Stimulated activated CD8-positive, alpha-beta memory T cell treated with anti-CD3 and anti-CD28 coated beads, Interleukin-4, amount 100 ng/mL, for 48 hours (primary cell): ENCODE measurements at places on chromosomes 7 and 10.

DNA sequence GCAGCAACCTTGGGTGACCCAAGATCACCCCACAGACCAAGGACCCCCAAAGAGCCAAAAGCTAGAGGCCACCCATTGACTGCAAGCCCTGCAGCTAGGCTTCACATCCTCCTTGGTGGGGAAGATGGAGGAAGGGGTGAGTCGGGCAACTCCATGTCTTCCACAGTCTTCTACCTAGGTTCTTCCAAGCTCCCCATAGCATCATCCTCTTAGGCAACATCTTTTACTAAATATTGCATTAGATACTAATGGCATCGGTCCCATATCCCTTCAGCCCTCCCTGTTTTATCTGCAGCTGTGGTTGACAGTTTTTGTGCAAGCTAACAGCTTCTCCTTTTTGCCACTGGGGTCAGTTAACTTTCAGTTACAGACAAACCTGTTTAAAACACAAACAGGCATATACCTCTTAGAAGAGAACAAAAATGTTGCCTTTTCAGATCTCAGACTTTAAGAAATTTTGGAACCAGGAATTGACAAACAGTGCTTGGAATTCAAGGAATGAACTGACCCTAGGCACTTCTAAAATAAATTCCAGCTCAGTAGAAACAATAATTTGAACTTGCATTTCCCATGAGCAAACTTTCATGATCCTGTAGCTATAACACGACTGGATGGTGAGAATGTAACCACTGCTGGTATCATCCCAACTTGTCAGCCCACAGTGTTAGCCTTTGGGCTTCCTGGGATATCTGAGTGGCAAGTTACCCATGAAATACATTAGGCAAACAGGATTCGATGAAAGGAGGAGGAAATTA lies 33.9 kb upstream of the MSMB start:
- DNase-seq: no peak

- DNase-seq: no peak
These were observed 356.2 kb upstream of the LRGUK start for GRCh38 chr7:133770863-133771492.

DNA sequence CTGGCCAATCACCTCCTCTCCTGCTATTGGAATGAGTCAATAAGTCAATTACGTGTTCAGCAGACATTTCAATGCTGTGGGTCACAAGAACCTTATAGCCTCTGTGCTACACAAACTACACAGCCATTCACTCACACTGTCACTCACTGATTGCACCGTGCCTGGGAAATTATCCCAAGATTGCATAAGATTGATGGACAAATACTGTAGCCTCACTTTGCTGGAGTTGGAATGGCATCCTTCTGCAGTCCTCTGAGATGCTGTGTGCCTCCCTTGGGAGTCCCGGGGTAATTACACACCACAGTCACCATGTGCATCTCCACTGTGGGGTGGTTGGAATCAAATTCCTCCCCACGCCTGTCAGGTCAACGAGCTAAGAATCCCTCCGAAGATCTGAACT lies 358.7 kb upstream of the MGMT start:
- DNase-seq: no peak

DNA sequence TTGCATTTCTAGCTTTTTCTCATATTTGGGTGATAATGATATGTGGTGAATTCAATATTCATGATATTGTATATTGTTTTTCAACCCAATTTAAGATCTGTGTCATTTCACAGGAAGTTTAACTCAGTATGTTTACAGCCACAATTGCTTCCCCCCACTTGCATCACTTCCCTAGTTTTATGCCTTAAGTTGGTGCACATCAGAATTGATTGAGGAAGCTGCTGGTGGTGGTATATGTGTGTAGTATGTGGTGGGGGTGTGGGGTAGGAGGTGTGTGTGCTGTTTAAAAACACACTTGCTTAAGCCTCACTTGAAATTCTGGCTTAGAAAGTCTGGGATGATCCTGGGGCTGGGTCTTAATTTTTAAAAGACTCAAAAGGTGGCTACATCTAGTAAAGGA lies 245.1 kb upstream of the AOAH start:
- no peak for DNase-seq

GRCh38 chr7:140009735-140010134 lies 53.0 kb downstream of the PARP12 start:
- DNase-seq: no peak

DNA sequence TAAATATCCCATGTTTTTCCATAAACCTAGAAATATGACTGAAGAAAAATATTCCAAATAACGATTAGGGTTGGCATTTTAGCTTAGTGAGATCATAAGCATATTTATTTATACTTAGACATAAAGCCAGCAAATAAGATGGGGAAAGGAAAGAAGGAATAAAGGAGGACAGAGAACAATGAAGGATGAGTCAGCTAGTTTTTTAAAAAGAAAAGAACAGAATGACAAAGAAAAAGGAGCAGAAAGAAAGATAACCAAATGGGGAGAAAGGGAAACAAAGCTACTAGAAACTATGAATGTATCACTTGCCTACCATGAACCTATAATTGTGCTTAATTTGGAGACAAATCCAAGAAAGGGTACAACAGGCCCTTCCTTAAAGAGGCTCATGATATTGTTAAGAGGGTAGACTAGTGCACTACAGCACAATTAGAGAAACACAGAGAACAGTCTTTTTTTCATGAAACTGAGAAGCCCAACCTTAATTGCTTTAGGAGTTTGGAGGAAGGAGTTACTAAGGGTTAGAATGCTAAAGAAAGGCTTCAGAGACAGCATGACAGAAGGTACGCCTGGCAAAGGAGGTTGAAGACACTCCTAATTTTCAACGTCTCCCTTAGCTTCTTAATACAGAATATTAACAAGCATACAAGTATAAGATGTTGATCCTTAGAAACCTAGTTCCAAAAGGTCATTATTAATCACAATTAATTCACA lies 23.9 kb downstream of the HERPUD2 start:
- DNase-seq: no peak

GRCh38 chr7:35508623-35509400 lies 186.1 kb downstream of the HERPUD2 start:
- DNase-seq: no peak

- no peak for DNase-seq
These were observed 38.5 kb upstream of the PSMG3 start for GRCh38 chr7:1608318-1608717.

DNA sequence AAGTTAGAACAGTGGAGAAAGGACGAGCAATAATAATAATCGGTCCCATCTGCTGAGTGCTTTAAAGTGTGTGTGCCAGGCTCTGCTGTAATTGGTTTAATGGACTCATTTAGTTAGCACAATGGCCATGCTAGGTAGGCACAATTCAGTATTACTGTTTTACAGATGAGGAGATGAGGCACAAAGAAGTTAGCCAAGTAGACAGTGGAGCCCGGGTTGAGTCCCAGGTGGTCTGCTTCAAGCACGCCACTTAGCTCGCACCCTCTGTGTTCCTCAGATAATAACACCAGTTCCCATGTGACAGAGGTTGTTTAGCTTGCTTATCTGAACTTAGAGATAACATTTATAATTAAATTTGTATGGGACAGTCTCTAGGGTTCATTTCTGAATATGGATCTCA lies 101.6 kb upstream of the GJD4 start:
- no peak for DNase-seq

DNA sequence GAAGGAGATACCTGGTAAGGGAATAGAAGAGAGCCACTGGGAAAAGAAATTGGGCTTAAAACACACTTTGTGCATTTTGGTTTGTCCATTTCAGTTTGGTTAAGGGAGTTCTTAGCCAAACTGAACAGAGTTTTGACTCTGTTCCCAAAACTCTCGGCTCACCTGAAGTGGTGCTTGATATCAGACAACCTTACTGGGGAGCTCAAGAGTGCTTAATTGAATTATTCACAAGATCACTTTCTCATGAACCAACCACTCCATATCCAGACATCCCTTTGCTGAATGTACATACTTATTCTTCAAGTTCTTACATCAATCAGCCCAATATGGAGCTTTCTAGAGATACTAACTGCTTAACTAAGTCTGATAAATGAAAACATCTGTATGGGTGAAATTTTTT lies 413.1 kb downstream of the GRM8 start:
- DNase-seq: no peak

DNA sequence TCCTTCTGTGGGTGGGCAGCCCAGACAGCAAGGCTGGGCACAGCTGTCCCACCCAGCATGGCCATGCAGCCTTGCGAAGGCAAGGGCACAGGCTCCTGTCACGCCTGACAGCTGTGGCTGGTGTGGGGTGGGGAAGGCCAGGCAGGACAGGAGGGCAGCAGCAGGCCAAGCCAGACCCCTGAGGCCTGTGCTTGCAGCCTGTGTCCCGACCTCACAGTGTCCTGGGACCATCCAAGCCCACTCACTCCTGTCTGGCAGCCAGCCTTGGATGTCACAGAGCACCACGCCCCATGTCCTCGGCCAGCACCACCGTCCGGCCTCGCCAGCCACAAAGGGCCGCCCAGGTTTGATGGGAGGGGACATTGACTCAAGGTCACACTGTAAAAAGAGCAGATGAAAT lies 85.5 kb upstream of the LRRC4 start:
- no peak for DNase-seq

DNA sequence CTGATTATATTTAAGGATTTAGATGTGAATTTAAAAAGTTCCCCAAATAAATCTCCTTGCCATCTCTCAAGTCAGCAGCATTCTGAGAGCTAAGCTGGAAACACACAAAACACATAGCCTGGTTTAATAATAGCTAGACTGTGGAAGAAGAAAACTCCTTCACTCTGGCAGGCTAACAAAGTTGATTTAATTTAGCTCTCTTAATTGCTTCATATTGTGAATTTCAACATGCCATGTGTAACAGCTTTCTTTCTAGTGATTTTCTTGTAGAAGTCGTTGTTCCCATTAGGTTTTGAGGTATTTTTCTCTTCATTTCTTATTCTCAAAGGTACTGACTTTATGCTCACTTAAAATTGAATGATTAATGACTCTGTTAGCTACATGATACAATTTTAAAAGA lies 216.8 kb upstream of the AKR1E2 start:
- DNase-seq: no peak

- DNase-seq: peak; percentile 22
These were observed 34.6 kb downstream of the ANXA8 start for GRCh38 chr10:47449102-47449978.

GRCh38 chr10:102452672-102453340 lies 1.5 kb upstream of the C10orf95 start:
- peak; percentile 83 for DNase-seq

GRCh38 chr7:95595746-95596197 lies 544 bp downstream of the PDK4 start:
- no peak for DNase-seq

GRCh38 chr10:29273478-29273877 lies 15.4 kb upstream of the LYZL1 start:
- DNase-seq: no peak

DNA sequence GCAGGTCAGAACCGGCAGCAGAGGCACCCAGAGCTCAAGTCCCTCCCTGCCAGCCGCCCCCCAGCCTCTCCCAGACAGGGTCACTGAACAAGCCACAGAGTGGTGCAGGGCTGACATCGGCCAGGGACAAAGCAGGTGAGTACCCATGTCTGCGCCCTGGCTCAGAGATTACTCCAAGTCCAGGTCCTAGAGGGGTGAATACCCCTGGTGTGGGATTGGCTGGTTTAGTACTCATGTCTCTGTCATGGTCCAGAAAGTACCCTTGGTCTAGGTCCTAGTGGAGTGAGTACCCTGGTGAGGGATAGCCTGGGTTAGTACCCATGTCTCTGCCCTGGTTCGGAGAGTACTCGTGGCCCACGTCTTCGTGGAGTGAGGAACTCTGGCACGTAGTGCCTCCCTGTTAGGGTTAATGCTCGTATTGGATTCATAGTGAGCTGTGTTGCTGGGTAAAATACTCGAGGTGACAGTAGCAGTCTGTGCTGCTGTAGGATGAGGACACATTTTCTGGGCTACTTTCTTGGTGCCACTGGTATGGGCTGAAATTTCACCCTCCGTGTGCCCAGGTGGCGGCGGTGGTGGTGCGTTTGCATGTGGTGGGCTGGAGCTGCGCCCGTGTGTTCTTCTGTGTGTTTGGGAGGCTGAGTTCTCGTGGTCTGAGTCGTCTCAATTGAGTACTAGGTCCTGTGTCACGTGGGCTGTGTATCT lies 25.5 kb upstream of the KNDC1 start:
- no peak for DNase-seq

GRCh38 chr7:33452805-33453502 lies 323.6 kb downstream of the BBS9 start:
- no peak for DNase-seq

DNA sequence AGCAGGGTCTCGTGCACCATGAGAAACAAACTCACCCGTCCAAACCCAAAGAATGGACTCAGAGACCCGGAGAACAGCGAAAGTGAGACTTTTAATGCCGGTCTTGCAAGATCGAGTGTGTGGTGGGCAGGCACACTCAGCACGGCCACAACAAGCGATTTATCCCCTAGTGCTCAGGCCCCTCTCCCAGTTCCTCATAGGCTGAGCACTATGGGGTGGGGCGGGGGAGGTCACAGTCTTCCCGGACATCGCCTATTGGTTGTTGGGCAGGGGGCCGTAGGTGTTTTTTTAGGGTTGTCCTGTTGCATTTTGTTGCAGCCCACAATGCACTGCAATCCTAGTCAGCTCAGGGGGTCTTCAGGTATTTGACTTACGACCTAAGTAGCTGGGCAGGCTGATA lies 608.3 kb upstream of the FOXK1 start:
- DNase-seq: no peak

DNA sequence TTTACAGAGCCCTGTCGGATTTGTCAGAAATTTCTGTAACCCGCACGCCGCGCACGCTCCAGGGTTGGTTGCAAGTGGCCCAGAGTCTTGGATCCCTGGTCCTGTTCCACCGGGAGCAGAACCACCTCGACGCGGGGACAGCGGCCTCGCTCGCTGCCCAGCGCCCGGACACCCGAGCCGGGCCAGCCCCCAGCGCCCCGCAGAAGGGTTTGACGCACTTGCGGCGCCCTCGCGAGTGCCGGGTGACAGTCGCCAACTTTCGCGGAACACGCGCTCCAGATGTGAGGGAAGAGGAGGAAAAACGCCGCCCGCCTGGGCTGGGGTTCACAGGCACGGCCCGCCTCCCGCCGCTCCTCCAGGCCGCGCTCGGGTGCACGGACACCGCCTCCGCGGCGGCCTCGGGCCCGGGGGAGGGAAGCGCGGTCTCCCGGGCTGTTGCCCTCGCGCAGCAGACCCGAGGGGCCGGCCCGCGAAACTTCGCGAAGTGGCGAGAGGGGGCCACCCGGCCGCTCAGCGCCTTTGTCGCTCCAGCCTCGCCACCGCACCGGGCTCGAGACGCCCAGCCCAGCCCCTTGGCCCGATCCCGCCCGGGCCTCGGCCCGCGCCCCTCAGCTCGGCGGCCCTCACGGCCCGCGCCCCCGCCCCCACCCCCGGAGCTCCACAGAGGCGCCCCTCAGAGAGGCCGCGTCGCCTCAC lies 514 bp downstream of the RNF216 start:
- DNase-seq: peak; percentile 50

- DNase-seq: peak; percentile 39
These were observed 73.0 kb upstream of the LRRC4 start for GRCh38 chr7:128104108-128104742.
